NCI-H524 (cell line): ENCODE measurements at places on chromosomes 7 and 10.
A peak's percentile ranks its signal among the peaks of the same experiment; 100 is the strongest.

- no peak for DNase-seq
Measured at GRCh38 chr10:33901166-33901565, 566.7 kb upstream of the NRP1 start.

DNA sequence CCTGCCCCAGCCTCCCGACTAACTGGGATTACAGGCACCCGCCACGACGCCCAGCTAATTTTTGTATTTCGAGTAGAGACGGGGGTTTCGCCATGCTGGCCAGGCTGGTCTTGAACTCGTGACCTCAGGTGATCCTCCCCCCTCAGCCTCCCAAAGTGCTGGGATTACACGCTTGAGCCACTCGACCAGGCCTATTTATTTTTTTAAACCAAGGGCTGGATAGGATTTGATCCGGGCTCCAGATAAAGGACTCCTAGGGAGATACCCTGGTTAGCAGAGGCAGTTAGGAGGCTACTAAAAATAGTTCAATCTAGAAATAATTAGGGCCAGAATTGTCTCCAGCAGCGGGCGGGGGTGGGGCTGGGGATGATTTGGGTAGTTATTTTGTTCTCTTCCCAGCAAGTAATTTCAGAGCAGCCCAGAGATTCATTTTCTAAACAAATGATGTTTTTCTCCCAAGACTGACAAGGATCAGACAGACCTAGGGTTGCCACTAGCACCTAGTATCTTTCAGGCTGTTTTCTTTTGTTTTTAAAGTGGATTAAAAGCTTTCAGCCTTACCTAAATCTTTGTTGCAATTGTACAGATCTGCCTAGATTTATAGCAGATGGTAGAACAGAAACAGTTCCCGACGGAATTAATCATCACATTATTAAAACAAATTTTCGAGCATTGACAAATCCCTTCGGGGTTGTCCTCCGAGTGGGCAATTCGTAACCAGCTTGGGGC, 859 bp upstream of the SMC3 start:
- DNase-seq: no peak

DNA sequence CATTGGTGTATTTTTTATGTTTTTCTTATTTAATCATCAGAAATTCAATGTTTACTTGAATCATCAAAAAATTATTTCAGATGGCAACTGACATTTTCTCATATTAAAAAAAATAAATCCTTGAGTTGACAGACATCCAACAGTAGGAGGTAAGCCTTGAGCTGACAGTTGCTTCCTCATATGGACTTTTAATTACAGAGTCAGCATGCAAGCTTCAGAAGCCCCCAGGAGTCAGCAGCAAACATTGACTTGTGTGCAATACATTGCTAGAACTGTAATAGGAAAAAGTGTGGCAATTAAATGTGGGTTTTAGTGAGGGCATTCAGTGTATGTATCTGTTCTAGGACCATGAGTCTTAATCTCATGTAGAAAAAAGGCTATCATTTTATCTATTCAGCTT, 62.4 kb upstream of the TAS2R16 start:
- DNase-seq: no peak

DNA sequence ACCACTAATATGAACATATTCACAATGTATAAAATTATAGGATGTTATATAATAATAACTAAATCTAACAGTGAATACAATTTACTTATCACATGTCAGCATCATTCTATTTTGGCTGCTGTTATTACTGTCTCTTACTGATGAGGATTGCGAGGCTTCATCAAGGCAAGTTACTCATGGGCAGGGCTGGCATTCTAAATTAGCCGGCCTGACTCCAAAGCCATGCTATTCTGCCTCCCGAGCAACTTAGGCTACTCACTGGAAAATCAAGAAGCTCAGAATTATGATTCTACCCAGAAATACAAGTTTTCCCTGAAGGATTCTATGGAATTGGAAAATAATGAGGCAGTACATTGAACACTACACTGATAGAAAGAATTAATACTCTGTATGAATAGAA, 101.7 kb downstream of the ICA1 start:
- DNase-seq: no peak

GRCh38 chr10:65931291-65932070, 994.4 kb upstream of the LRRTM3 start:
- peak; percentile 42 for DNase-seq

- no peak for DNase-seq
Measured at GRCh38 chr7:2016761-2017480, 215.8 kb downstream of the MAD1L1 start.
